NCI-H1105 treated with DMSO at 0.1 percent for 48 hours (cell line): ENCODE measurements at places on chromosomes 12 and 14.
A peak's percentile ranks its signal among the peaks of the same experiment; 100 is the strongest.

DNA sequence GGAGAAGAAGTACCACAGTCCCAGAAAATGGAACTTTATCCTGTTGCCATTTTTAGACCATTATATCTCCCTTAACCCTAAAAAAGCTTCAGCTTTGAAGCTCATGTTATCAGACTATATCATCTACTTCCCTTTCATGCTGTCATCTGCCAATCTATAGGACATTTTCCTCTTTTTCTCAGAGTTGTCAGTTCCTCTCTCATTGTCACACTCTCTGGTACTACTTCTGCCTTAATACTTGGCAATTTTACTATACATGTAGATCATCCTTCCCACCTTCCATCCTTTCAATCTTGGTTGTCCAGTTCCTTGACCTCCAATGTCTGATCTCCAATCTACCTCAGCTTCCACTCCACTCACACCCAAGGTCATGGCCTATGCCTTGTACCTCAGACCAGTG is 57.4 kb downstream of the SLC15A5 start:
- DNase-seq: no peak

- DNase-seq: no peak
These were observed 28.8 kb upstream of the SLC5A8 start for GRCh38 chr12:101238800-101239329.

DNA sequence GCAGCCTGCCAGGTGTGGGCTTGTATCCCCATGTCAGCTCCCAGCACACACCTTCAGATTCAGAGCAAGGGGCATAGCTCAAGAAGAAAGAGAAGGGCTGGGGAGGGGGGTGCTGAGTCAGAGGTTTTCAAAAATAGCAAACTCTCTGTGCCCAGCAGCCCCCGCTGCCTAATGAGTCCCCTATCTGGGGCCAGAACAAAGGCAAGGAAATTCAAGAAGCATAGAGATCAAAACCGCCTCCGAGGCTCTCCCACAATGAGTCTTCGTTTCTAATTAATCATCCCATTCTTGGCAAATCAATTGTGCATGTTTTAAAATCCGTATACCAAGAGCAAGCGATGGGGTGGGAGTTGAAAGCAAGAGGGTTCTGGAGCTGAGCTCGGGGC is 19.5 kb upstream of the CMKLR1 start:
- no peak for DNase-seq

- no peak for DNase-seq
These were observed 42.2 kb upstream of the MBIP start for GRCh38 chr14:36362648-36363047.

GRCh38 chr12:97316321-97316720 is 146.3 kb upstream of the RMST start:
- no peak for DNase-seq

- no peak for DNase-seq
These were observed 3.1 kb downstream of the DGKA start for GRCh38 chr12:55933799-55934742.

DNA sequence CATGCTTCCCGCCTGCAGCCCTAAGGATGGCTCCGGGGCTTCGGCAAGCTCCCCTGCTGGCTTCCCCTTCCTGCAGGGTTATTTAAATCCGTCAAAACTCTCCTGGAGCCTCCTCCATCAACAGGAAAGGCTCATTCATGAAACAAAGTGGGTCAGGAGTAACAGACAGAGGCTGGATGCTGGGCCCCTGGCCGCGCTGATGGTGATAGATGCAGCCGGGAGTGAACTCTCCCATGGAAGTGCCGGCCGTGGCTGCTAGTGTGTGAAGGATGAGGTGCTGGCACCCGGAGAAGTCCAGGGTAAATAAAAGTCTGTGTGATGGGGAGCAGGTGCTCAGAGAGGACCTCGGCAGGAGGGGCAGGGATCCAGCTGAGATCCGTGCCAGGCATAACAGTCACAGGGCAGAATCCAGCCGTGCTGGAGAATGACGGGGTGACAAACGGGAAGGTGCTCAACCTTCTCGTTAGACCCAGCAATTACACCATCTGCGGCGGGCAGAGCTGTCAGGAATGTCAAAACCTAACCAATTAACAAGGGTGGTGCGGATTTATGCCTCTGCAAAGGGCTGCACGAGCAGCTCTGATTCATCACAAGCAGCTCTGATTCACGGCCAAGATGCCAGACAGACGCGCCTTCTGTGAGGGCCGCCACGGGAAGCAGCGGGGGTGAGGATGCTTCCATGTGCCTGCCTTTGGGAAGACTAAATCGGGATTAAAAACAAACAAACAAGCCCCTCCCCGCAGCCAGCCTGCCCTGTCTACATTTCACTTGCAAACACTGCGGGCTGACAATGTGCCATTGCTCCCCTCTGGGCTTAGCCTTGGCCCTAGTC is 55.6 kb downstream of the SYNE3 start:
- DNase-seq: peak; percentile 96

GRCh38 chr12:6233121-6233971 is 33.1 kb downstream of the CD9 start:
- no peak for DNase-seq

DNA sequence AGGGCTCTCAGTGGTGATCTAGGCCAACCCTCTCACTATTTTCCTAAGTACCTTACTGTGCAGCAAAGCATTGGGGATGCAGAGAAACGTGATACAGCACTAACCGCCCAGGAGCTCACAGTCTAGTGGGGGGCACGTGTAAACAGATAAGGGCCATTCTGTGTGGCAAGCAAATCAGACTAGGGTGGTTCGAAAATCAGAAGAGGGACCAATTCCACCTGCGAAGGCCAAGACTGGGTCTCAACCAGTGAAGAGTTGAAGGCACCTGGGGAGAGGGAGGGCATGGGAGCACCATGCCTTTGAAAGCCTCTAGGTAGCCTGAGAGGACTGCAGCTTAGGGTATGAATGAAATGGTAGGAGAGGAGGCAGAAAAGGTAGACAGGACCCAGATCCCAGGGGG is 2.2 kb downstream of the PITPNM2 start:
- no peak for DNase-seq
